Activated CD4-positive, alpha-beta T cell treated with anti-CD3 and anti-CD28 coated beads for 36 hours (primary cell): ENCODE measurements at places on chromosomes 3 and 15.
A peak's percentile ranks its signal among the peaks of the same experiment; 100 is the strongest.

- DNase-seq = peak; percentile 8
- peaks cover 9% of the 10 kb centered on the region for H3K4me1 ChIP-seq
- H3K27ac ChIP-seq = no peak overlapping the region
- H3K36me3 ChIP-seq = peaks cover 3% of the 10 kb centered on the region
- H3K4me3 ChIP-seq = no peak overlapping the region
Observed at GRCh38 chr15:92163641-92164040, 230.0 kb upstream of the ST8SIA2 start.

GRCh38 chr15:94893091-94893490 is 661.7 kb downstream of the MCTP2 start:
- DNase-seq = no peak
- no peaks in the 10 kb centered on the region for H3K27me3 ChIP-seq
- H3K27ac ChIP-seq = no peak overlapping the region
- H3K36me3 ChIP-seq = no peaks in the 10 kb centered on the region
- no peaks in the 10 kb centered on the region for H3K4me1 ChIP-seq

DNA sequence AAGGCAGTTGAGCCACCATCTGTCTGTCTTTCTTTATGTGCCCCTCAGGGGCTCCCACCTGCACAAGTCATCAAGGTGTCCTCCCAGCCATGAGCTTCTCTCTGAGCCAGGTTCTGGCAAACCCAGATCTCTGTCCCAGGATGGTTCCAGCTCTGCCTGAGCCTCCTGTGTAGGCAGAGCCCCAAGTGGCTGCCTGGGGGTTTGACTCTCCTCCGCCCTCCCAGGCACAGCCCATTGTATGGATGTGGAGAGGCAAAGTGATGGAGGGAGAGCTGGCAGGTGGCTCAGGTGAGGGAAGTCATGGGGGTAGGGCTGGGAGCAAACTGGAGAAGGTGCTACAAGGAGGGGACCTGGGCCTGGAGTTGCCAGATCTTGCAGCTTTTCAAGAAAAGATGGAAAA is 56.9 kb downstream of the GRIP2 start:
- H3K4me1 ChIP-seq = no peaks in the 10 kb centered on the region
- H3K36me3 ChIP-seq = peaks cover 44% of the 10 kb centered on the region
- DNase-seq = no peak
- no peaks in the 10 kb centered on the region for H3K27me3 ChIP-seq
- H3K4me3 ChIP-seq = no peak overlapping the region

GRCh38 chr3:45557471-45557870 is 37.1 kb upstream of the LIMD1 start:
- H3K27me3 ChIP-seq = no peaks in the 10 kb centered on the region
- DNase-seq = no peak
- H3K4me1 ChIP-seq = no peaks in the 10 kb centered on the region
- H3K4me3 ChIP-seq = no peak overlapping the region
- peaks cover 2% of the 10 kb centered on the region for H3K36me3 ChIP-seq

GRCh38 chr3:195808741-195809290 is 2.9 kb downstream of the MUC4 start:
- no peak overlapping the region for H3K27ac ChIP-seq
- H3K27me3 ChIP-seq = peaks cover 11% of the 10 kb centered on the region
- H3K4me1 ChIP-seq = peaks cover 24% of the 10 kb centered on the region
- DNase-seq = no peak
- no peaks in the 10 kb centered on the region for H3K36me3 ChIP-seq

GRCh38 chr3:87004883-87005282 is 13.9 kb upstream of the VGLL3 start:
- DNase-seq = no peak
- H3K4me1 ChIP-seq = no peaks in the 10 kb centered on the region
- no peaks in the 10 kb centered on the region for H3K27me3 ChIP-seq
- no peak overlapping the region for H3K27ac ChIP-seq
- no peak overlapping the region for H3K4me3 ChIP-seq

- H3K4me3 ChIP-seq = no peak overlapping the region
- no peaks in the 10 kb centered on the region for H3K36me3 ChIP-seq
- H3K27me3 ChIP-seq = no peaks in the 10 kb centered on the region
- H3K4me1 ChIP-seq = peaks cover 6% of the 10 kb centered on the region
- DNase-seq = no peak
Observed at GRCh38 chr3:23389089-23389488, 186.0 kb downstream of the UBE2E2 start.

GRCh38 chr15:91871837-91872236 is 18.3 kb downstream of the SLCO3A1 start:
- no peak overlapping the region for H3K27ac ChIP-seq
- H3K27me3 ChIP-seq = no peaks in the 10 kb centered on the region

DNA sequence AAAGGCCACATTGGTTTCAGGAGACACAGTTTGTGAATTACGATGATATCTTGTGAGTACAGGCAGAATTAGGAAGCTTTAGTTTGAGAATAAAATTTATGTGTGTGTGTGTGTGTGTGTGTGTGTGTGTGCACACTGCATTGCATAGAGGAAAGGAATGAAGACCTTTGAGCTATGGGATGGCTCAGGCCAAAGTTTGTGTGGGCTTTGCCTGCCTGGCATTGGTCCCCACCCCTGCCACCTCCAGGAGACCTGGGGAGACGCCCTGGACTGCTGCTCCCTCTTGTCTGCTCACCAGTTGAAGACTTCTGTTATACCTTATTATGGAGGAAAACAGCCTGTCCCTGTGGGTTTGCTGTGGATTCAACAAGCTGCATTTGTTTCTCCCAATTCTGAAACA is 37.2 kb downstream of the TIGIT start:
- peaks cover 80% of the 10 kb centered on the region for H3K4me1 ChIP-seq
- H3K27me3 ChIP-seq = no peaks in the 10 kb centered on the region
- peak overlapping the region; percentile 74 for H3K27ac ChIP-seq

- no peak overlapping the region for H3K27ac ChIP-seq
- no peak overlapping the region for H3K4me3 ChIP-seq
- no peaks in the 10 kb centered on the region for H3K36me3 ChIP-seq
Observed at GRCh38 chr3:156323466-156323865, 203.1 kb downstream of the KCNAB1 start.

DNA sequence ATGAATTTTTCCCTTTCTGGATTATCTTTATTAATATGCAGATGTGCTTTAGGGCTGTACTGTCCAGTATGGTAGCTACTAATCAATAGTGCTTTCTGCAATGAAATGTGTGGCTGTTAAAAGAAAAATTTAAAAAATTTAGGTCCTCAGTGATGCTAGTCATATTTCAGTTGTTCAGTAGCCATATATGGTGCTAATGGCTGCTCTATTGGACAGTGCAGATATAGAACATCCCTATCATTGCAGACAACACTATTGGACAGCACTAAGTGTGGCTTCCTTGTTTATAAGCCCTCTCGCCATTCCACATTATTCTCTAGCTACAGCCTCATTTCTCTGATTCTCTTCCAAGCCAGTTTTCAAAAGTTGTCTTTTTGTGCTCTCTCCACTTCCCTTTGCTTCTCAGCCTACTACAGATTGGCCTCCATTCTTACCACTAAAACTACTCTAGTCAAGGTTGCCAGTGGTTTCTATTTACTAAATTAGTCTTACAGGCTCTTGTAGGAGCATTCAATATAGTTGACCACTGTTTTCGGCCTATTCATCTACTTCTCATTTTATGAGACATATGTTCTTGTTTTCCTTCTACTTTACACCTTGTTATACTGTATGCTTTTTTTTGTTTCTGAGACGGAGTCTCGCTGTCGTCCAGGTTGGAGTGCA is 9.5 kb downstream of the MAPK6 start:
- no peak overlapping the region for H3K4me3 ChIP-seq
- no peak for DNase-seq
- H3K27me3 ChIP-seq = no peaks in the 10 kb centered on the region
- H3K36me3 ChIP-seq = peaks cover 40% of the 10 kb centered on the region
- H3K4me1 ChIP-seq = peaks cover 40% of the 10 kb centered on the region

DNA sequence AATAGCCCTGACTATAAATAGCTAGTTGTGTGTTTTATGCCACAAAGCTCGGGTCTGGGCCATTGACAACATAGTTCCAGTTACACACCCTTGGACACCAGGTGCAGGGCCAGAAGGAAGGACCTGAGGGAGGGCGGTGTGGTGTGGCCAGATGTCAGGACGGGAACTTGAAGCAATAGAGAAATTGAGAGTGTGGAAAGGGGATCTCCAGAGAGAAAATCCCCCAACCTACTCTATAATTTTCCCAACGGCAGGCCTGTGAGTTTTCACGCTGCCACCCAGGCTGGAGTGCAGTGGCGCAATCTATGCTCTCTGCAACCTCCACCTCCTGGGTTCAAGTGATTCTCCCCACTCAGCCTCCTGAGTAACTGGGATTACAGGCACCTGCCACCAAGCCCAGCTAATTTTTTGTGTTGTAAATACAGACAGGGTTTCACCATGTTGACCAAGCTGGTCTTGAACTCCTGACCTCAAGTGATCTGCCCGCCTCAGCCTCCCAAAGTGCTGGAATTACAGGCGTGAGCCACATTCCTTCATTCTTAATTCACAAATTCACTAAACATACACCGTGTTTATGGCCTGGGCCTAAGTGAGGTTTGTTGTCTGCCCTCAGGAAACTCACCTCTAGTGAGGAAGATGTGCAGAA is 70.8 kb upstream of the KLF13 start:
- H3K36me3 ChIP-seq = no peaks in the 10 kb centered on the region
- H3K27ac ChIP-seq = peak overlapping the region; percentile 58
- no peak overlapping the region for H3K4me3 ChIP-seq
- DNase-seq = no peak
- H3K27me3 ChIP-seq = no peaks in the 10 kb centered on the region
- peaks cover 26% of the 10 kb centered on the region for H3K4me1 ChIP-seq

GRCh38 chr3:185824051-185825005 is 514 bp downstream of the IGF2BP2 start:
- no peak overlapping the region for H3K27ac ChIP-seq
- no peaks in the 10 kb centered on the region for H3K36me3 ChIP-seq
- H3K4me3 ChIP-seq = peak overlapping the region; percentile 74
- DNase-seq = peak; percentile 53
- peaks cover 8% of the 10 kb centered on the region for H3K4me1 ChIP-seq

- peaks cover 5% of the 10 kb centered on the region for H3K4me1 ChIP-seq
- no peak overlapping the region for H3K4me3 ChIP-seq
- H3K27me3 ChIP-seq = no peaks in the 10 kb centered on the region
- no peak for DNase-seq
Observed at GRCh38 chr15:39959411-39959810, 25.5 kb downstream of the EIF2AK4 start.

- H3K36me3 ChIP-seq = peaks cover 21% of the 10 kb centered on the region
- H3K27me3 ChIP-seq = no peaks in the 10 kb centered on the region
Observed at GRCh38 chr3:141422961-141423582, 54.8 kb downstream of the ZBTB38 start.

DNA sequence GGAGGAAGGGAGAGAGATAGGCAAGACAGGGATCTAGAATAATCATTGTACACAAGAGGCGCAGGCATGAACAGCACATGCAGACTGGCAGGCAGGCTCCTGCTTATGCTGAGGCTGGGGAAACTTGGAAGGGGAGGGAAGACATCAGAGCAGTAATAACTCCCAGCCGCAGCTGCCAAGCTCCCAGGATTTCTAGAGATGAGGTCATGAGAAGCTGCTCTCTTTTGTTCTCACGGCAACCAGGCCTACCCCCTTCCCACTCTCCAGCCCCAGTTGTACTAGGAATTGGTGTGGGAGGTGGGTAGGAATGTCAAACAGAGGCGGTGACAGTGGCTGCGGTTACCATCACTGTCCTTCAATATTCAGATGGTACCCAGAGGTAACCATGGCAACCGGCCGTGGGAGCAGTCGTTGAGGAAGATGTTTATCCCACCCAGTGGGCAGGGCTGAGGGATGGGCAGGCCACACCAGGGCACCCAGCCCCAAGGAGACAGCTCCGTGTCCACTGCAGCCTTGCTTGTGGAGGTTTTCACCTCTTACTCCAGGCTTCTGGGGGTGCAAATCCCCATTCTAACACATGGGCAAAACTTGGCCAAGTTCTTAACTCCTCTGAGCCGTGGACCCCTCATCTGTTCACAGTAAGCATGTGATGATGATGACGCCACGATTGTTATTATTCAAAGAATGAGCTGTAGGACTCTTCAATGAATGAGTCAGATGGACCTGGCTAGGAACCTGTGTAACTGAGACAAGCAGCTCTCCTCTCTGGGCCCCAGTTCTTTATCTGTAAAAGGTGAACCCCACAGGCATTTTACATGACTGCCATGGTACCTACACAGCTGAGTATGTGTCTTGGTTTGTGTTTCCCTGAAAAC is 360.8 kb upstream of the PROK2 start:
- H3K27me3 ChIP-seq = peaks cover 2% of the 10 kb centered on the region
- no peak overlapping the region for H3K4me3 ChIP-seq
- no peak overlapping the region for H3K27ac ChIP-seq
- H3K4me1 ChIP-seq = peaks cover 12% of the 10 kb centered on the region
- no peak for DNase-seq

DNA sequence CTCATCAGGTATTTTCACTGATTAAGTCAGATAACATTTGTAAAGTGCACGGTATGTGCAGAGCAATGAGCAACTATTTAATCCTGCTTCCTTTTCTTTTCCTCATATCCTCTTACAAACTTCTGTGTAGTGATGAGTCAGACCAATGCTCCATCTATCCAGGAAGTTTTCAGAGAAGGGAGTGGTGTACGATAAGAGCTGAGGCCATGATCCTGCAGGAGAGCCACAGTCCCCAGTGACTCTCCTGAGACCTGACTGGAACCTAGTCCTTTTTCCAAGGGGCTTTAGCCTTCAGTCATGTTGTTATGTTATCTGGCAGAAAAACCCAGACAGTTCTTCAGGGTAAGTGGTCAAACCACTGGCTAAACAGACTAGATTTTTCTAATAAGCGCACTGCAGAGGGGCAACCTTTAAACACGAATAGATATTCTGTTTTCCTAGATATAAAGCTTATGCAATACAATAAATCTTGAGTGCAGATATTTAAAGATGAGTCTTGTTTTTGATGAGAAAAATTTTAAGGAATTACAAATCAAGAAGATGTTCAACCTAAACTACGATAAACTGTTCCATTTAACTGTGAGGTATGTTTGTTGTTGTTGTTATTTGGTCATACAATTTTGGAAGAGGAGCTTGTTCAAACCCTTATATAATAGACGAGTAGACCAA is 110.5 kb upstream of the RAP2B start:
- no peak overlapping the region for H3K4me3 ChIP-seq
- H3K4me1 ChIP-seq = no peaks in the 10 kb centered on the region
- no peak for DNase-seq
- H3K36me3 ChIP-seq = no peaks in the 10 kb centered on the region
- H3K27ac ChIP-seq = no peak overlapping the region

- peaks cover 93% of the 10 kb centered on the region for H3K4me1 ChIP-seq
- H3K4me3 ChIP-seq = no peak overlapping the region
- no peaks in the 10 kb centered on the region for H3K27me3 ChIP-seq
- no peak for DNase-seq
Observed at GRCh38 chr3:150744919-150745211, 18.1 kb downstream of the SIAH2 start.
